ENCODE measurements at places on chromosomes 11 and 22.

GRCh38 chr11:69244266-69244665 lies 49.7 kb upstream of the MYEOV start:
- DNase-seq: no peak

DNA sequence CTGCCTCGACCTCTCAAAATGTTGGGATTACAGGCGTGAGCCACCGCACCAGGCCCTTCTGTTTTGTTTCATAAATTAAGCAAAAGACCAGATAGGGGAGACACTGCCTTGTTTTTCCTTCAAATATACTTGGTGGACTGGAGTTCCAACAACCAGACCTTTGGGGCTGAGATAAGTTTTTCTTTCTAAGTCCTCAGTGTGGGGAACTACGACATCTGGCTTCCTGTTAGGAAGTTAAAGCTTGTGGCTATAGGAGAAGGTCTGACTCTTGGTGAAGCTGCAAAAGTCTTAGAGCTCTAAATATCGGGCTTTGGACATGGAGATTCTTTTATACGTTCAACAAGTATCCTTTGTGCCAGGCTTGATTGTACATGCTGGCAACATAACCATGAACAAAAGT lies 64.1 kb upstream of the EED start:
- DNase-seq: no peak

- DNase-seq: peak; percentile 52
Observed at GRCh38 chr11:1628506-1629325, 859 bp upstream of the KRTAP5-5 start.

DNA sequence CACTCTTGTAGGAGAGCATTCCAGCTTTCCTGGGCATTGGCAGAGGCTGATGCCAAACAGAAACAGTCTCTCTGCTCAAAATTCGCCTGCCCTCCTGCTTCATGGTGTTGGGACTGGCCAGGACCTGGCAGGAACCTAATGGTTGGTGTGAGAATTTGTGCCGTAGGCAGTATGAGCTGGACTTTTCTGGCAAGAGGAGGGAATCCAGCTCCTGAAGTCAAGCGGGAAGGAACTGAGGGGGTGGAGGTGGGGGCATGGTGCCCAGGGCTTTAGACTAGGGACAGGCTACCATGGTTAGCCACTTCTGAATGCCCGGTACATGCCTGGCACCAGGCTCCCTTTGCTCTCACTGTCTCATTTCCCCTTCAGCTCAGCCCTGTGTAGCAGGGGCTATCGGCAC lies 6.9 kb upstream of the TOMM22 start:
- DNase-seq: no peak

- DNase-seq: no peak
Observed at GRCh38 chr11:64499261-64500004, 91.6 kb upstream of the SLC22A12 start.

DNA sequence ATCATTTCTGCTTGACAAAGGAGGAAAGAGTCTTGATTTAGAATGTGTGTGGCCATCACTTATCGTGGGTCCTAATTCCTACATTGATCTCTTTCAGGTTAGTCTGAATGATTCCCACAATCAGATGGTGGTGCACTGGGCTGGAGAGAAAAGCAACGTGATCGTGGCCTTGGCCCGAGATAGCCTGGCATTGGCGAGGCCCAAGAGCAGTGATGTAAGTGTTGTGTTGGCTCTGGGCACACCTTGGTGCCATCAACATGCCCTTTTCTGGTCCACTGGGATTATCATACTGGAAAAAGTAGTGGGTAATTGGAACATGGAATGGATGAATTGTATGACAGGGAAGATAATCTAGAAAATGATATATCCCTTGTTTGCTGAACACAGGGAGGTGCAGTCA lies 17.1 kb upstream of the SORL1-AS1 start:
- DNase-seq: no peak

- DNase-seq: peak; percentile 62
Observed at GRCh38 chr22:39721206-39722031, 150.9 kb downstream of the CACNA1I start.

DNA sequence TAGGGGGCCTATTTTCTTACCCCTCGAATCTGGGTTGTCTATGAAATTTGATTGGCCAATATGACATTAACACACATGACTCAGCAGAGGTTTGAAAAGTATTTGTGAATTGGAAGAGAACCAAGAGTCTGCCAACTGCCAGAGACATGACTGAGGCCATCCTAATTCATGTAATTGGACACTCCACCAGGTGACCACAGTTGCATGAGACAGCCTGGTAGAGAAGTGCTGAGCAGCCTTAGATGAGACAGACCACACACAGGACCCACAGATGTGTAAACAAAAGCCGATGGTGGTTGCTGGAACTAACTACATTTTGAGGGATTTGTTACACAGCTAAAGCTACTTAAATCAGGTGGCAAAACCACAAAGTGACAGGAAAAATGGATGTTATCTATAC lies 855 bp upstream of the MS4A5 start:
- peak; percentile 1 for DNase-seq

GRCh38 chr22:44458044-44459020 lies 39.7 kb downstream of the RTL6 start:
- no peak for DNase-seq

DNA sequence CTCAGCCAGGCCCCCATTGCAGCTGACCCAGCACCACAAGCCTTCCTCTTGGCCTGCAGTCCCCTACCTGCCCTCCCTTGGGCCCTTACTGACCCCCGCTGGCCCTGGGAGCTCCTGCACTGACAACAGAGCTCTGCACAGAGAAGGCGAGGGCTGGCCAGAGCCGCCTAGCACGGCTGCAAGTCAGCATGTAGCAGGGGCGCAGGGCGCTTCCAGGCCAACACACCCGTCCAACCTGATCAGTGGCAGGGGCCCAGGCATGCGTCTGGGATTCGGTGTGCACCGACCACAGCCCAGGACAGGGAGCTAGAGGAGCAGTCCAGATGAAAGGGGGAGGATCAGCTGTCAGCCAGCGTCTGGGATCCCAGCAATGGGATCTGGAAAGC lies 7.6 kb downstream of the WNT7B start:
- no peak for DNase-seq

- DNase-seq: no peak
Observed at GRCh38 chr22:42816336-42816735, 40.7 kb downstream of the ARFGAP3 start.

DNA sequence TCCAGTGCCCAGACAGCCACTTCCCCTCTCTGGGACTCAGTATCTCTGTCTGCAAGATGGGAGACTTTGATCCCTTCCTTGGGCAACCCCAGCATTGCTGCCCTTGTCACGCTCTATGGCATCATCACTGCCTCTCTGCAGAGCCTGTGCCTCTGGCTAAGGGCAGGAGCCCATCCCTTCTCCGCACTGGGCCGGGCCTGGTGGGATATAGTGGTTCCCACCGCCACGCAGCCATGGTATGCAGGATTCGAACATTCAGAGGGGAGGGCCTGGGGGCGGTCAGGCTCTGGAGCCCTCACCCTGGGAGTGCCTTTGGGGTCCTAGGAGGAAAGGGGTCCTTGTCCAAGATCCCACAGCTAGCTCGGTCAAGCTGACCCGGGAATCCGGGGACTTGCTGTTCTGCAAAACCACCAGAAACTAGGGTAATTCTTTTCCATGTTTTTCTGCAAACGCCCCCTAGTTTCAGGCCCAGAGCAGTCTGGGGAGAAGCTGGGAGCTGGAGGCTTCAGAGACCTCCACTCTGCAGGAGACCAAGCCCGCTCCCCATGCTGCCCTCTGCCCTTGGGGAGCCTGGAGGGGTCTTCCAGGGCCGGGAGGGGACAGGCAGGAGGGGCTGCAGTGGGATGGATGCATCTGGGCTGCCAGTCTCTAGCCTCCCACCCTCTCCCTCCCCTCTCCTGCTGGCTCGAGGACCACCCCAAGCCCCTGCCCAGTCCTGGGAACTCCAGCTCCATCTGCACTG lies 24.4 kb upstream of the CBX7 start:
- no peak for DNase-seq

DNA sequence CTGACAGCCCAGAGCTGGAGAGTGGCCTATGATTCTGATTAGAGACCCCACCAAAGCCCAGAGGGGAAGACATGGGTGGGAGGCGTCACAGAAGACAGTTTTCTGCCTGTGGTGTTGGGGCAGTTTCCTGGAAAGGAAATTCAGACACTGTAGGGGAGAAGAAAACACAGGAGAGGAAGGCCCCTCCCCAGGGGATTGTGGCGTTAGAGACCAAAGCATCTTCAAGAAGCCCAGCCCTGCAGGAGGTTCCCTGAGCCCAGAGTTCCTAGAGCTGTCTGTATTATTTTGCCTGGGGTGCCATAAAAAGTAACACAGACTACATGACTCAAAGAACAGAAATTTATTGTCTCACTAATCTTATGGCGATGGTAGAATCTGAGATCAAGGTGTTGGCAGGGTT lies 40.2 kb upstream of the PRAME start:
- DNase-seq: no peak

DNA sequence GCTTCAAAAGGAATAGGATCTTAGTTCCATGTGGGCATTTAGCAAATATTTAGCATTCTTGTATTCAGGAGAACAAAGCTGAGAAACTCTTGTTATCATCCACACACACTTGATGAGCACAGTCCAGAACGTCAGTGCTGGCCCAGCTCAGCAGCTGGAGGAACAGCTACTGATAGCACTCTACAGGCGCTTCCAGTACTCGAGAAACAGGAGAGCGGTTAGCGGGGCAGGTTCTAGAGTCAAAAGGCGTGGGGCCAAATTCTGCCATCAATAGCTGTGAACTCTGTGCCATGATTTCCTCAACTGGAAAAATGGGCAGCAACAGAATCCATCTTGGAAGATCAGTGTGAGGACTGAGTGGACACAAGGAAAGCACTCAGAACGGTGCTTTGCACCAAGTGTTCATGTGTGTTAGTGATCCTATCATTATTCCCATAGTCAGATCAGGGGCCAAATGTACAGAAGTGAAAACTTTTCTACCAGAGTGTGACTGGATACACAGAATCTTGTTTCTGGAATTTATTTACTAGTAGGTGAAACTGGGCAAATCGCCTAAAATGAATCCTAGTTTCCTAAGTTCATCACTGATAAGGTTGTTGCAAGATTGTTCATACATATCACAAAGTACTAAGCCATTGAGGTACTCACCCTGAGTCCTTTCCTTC lies 3.2 kb downstream of the JOSD1 start:
- DNase-seq: no peak

GRCh38 chr11:58394195-58394594 lies 12.5 kb downstream of the OR5B3 start:
- no peak for DNase-seq

DNA sequence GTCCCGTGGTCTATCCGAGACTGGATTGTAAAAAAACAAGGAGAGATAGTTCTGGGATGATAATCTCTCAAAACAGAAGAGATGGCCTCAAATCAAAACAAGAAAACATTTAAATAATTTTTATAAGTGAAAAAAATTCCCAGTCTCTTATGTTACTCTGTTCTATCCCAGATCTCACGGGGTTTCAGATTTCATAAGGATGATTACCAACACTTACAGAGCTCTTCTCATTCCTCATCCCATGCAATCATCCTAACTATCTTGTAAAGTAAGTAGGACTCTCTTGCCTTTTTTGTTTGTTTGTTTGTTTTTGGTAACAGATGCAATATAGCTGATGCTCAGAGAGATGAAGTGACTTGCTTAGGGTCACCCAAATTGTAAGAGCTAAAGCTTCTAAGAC lies 20.0 kb upstream of the ZBTB16 start:
- no peak for DNase-seq

- no peak for DNase-seq
Observed at GRCh38 chr11:9493492-9493891, 32.7 kb downstream of the ZNF143 start.

DNA sequence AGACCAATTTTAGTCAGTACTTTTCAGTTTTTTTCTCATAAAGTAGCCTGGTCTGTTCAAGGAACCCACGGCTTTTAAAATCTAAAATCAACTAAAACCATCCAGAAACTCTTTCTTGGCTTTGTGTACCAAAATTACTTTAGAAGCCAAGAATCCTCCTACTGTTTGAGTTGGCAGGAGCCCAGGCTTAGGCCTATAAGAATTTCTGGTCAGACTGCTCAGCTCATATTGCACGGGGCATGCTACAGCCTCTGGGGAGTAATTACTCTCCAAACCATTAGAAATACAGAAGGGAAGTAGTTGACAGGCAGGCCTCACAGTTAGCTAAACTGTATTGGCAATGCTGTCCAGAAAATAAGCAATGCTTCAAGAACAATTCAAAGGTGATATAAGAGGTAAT lies 1862.9 kb upstream of the RAG2 start:
- DNase-seq: no peak

DNA sequence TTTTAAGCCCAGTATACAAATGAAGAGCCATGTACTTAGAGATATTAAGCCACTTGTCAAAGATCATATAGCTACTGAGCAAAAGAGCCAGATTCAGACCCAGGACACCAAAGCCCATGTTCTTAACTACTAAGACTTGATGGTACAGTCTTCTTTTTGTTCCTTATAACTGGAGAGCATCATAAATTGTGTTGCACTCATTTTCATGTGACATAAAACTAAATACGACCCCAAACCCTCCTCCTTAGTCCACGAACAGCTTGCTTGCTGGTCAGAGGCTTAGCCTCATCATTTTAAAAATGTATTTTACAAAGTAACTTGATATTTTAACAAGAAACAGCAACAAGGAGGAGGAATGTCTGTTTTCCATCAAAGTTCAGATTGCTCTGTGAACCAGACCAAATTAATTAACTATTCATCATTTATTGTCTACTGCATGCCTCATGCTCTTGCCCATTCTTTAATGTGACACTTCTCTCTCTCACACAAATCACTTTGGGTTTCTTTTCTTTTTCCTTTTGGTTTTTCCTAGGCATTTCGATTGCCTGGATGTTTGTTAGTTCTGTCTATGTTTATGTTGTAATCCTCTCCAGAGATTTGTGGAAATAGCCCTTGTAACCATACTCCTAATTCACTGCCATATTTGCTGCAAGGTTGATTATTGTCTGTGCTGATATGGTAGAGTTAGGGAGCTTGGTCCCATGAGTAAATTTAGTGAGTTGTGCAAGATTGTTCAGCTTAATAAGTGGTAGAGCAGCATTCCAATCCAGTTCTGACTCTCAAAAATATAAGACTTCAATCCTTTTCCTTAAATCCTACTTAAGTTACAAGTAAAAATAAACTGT lies 8.4 kb upstream of the ARHGAP20 start:
- no peak for DNase-seq

DNA sequence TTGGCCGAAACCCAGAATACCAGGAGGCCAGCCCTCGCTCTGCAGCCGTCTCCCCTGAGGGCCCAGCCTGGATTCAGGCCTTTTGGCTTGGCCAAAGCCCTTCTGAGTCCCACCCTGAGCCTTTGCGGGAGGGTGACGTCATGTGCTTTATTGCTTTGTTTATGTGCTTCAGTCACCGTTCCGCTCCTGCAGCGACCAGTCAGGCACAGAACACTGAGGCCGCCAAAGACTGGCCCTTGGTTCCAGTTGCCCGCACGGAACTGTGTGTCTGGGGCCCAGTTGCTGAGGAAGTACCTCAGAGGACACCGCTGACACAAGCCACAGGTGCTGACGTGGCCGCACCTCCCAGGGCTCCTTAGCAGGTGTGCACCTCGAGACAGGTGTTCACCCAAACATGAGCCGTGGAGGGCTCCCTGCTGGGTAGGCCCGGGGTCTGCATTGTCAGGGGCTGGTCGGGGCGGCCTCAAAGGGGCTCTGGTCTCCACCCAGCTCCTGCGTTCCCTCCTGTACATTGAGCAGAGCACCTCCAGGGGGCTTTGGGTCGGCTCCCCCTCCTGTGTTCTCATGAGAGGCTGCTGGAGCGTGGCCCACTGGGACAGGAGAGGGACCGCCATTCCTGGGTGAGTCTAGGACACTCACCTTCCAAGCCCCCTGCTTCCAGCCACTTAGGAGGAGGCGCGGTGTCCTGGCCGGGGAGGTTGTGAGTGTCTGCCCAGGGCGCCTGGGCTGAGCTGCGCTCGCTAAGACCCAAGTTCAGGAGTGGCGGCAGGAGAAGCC lies 376.8 kb downstream of the TBC1D22A start:
- DNase-seq: no peak

Data from activated CD4-positive, alpha-beta T cell treated with anti-CD3 and anti-CD28 coated beads, Interleukin-2, Interleukin-4, amounts not matched to agents 100 ng/mL and 50 ng/mL, durations not matched to agents 16 hours and 8 hours (primary cell).